ENCODE measurements at places on chromosomes 1 and 21.

GRCh38 chr1:230825761-230826160 is 42.6 kb downstream of the C1orf198 start:
- DNase-seq, result no peak

DNA sequence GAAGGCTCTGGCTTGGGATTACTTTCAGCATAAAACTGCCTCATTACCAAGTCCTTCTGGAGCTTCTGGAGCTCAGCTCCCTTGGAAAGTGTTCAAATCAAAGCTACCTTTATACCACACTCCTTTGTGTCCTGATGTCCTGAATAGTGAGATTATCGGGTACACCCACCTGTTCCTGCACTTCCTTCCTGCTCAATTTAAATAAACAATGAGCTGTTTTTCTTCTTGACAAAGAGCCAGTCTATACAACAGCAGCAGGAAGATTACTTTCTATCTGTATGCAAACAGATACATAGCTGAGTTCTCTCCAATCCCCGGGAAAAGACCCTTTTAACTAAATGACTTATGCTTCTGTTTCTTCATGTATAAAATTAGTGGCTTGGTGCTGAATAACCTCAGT is 258.0 kb upstream of the FMN2 start:
- no peak for DNase-seq

DNA sequence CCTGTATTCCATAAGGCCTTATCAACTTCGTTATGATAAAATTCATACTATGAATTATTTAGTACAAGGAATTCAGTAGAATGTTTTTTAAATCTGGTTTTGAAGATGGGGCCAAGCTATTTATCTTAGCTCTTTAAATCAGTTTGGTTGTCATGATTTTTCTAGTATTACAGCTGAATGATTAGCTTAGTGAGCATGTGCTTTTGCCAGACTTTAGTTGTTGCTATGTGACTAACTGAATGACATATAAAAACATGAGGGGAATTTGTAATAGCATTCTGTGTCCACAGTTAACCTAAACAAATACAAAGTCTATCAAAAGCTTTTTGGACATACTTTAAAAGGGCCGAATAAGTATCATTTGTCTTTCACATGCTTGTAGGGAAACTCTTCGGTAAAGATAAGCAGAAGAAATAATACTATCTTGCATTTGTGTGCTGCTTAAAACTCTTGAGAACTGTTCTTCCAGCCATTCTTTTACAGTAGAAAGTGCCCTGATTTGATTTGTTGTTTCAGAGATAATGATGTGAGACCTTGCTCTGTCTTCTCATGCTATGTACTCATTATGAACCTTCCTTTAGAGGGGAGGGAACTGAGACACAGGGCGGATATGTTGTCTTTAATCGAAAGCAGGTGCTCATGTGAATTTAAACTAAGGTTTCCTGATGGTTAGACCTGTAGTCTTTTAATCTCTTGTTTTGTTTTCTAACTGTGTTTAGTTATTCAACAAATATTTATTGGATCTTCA is 18.8 kb downstream of the NEK7 start:
- no peak for DNase-seq

DNA sequence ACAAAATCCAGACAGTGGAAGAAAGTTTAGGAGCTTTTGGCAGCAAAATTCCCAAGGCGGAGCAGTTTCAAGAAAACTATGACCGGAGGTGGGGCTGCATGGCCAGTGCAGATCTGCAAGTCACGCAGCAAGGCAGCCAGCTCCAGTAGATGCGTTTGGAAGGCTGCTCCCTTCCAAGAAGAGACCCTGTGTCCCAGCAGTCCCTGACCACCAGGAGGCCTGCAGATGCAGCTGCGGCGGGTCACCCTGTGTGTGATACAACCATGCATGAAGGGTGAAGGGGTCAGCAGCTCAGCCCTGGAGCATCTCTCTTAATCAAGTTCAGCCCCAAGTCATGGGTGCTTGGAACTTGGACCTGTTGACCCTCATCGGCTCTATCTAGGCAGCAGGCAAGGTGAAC is 29.3 kb downstream of the GPR157 start:
- DNase-seq, result no peak

DNA sequence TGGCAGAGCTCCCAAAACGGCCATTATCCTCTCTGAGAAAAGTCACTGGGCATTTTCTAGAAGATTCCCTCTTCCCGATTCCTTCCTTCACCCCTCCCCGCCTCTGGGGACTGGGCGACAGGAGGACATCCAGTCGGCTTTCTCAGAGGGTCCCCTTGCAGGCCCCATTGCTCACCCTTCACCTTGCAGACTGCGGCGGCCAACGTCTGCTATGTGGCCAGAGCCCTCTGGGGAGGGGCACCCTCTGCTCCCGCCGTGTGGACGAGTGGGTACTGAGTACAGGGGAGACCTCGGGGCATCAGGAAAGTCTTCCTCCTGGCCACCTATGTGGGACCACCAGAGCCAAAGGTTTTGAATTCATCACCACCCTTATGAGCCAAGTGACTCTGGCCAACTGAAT is 293.5 kb upstream of the VAMP3 start:
- no peak for DNase-seq

DNA sequence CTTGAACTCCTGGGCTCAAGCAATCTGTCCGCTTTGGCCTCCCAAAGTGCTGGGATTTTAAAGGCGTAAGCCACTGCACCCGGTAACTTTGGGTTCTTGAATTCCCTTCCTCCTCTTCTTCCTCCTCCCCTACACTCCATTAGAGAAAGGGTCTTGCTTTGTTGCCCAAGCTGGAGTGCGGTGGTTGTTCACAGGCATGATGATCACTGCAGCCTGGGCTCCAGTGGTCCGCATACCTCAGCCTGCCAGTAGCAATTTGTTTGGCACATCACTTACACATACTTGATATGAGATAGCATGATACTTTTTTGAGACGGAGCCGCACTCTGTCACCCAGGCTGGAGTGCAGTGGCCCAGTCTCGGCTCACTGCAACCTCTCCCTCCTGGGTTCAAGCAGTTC is 2.2 kb downstream of the DEGS1 start:
- no peak for DNase-seq

DNA sequence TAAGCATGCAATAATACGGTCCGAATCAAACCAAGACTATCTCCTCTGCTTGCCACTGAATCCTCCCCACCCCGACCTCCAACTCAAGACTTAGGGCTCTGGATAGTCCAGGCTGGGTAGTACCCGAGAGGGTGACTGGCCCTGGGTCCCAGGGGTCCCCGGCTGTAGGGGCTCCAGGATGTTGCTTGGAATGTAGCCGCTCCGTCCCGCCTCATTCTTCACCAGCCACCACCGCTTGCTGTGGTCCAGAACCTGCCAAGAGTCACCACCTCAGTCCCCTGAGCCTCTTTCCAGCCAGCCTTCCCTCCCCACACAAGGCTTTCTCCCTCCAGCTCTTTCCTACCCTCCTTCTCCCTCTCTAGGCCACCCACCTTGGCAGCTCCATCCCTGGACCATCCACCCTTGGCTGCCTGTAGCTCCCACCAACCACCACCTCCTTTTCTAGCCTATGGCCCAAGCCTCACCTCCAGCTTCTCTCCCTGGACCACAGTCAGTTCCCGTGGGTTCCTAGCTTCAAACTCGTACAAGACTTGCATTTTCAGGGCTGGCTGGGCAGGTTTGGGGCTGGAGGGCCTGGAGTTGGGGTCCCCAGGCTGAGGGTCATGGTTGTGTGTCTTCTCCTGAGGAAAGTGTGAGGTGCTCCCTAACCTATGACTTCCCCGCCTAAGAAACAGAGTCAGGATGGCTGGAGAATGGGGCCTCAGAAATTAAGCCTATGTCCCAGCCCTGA is 10.9 kb upstream of the GSTM3 start:
- no peak for DNase-seq

DNA sequence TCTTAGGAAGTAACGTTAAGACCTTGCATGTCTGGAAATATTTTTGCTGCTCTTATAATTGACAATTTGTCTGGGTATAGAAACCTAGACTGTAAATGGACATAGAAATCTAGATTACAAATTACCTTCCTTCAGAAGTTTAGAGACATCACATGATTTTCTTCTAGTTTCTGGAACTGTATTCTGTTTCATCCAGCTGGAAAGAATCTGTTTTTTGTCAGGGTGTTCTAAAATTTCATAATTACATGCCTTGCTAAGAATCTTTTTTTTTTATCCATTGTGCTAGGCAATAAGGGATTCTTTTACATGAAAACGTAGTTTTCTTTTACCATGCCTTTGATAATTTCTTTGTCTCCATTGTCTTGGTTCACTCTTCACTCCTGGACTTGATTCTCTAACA is 20.7 kb upstream of the S100A7 start:
- no peak for DNase-seq

- no peak for DNase-seq
Measured at GRCh38 chr1:245209658-245210435, 55.1 kb downstream of the KIF26B start.

DNA sequence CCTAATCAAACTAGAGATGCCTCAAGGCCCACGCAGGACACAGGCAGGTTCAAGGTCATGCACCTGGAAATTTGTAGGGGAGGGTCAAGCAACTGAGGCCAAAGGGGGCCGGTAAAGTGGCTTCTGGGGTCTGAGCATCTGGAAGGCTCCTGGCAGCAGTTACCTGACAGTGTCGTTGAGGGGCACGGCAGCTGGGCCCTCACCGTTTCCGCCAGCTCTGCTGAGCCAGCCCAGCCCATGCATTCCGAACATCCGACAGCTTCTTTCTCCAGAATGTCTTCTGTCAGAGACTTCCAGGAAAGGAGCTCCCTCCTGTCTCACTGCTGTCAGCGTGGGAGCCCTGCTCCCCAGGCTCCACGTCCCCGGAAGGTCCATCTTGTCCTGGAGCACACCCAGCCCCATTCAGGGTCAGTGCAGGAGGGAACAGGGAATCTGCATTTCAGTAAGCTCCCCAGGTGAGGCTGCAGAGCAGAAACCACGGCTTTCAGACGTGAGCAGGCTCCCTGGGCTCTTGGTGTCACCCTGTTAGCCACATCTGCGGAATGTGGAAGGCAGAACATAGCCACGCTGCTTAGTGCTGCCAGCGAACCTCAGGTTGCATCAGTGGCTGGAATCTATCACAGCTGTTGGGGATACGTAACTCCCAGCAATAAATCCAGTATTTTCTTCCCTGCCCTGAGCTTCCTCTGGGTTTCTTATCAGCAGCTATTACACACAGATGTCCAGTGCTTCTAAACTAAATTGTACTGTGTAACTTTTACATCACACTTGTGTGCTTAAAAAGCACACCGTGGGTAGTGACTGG is 36.3 kb upstream of the FAM3B start:
- no peak for DNase-seq

- no peak for DNase-seq
Measured at GRCh38 chr1:9835758-9836631, 12.2 kb upstream of the CLSTN1 start.

DNA sequence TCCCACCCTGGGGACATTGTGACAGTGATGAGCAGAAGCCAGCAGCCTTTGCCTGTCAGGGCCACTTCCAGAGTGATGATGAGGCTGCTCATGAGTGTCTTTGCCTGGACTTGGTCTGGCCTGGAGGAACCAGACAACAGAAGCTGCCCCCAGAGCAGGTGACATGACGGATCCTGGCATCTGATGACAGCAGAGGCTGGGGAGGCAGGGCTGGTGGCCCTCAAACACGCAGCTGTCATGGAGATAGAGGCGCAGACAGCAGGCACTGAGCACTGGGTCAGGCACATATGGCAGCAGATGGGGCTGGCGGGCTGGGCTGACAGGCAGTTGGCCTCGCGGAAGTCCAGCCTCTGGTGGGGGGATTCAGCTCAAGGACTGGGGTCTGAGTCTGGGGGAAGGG is 66.4 kb upstream of the STUM start:
- no peak for DNase-seq

DNA sequence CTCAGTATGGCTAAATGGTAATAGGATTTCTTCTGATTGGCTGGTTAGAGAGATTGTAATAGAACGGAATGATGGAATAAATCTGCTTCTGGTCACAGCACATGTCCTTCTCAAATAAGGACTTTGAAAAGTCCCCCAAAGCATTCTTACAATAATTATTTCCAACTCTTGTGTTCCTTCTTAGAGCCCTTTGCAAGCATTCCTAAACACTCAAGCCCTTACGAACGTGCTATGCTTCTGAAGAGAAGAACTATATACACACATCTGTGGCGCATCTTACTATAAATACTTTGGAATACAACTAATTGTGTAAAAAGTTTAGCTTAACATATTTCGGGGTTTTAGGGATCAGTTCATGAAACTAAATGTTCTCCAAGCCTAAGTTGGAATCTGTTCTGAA is 25.6 kb downstream of the CLIC4 start:
- no peak for DNase-seq

DNA sequence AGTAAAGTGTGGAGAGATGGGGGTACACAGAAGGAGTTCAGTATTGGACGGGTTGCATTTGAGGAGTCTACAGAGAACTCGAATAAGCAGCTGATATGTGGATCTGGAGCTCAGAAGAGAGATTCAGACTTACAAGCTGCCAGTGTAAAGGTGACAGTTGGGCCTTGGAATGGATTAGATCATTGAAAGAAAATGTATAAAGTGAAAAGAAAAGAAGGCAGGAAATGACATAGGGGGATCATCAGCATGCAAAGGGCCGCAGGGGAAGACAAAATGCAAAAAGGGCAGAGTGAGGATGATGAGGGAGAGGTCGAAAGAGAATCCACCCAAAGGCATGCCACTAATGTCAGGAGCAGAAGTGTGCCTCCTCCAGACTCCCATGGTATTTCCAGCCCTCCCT is 273.3 kb downstream of the TNR start:
- no peak for DNase-seq

- peak; percentile 19 for DNase-seq
Measured at GRCh38 chr1:170402476-170403311, 129.3 kb upstream of the GORAB start.
